ENCODE measurements at places on chromosomes 5 and 9.

- DNase-seq, result no peak
Measured at GRCh38 chr9:112555844-112556482, 69.3 kb downstream of the KIAA1958 start.

- no peak for DNase-seq
Measured at GRCh38 chr5:142814122-142814521, 43.9 kb downstream of the ARHGAP26 start.

DNA sequence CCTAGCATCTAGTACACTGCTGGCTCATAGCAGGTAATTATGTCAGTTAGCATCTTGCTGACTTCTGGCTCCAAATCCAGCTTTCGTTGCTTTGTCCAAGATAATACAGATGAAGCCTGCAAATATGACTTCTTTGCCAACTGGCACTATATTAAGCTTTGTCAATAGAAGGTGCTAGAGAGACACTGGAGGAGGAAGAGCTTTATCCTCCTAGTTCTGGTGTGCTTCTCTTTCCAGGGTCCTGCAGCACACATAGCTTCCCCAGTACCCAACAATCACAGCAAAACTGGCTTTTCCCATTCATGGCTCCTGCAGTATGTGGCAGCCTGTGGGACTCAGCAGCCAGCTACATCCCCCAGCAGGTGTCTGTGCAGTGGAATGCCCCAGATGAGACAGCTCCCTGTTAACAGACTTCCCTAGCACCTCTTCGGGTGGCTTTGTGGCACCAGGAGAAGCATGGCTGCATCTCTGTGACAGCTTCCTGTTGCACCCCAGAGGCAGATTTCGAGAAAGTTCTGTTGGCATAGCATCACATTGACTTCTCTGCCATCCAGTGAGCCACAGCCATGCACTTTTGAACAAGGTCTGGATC, 147.8 kb downstream of the OXCT1 start:
- peak; percentile 3 for DNase-seq

GRCh38 chr5:107285772-107286171, 385.0 kb downstream of the EFNA5 start:
- DNase-seq, result no peak

DNA sequence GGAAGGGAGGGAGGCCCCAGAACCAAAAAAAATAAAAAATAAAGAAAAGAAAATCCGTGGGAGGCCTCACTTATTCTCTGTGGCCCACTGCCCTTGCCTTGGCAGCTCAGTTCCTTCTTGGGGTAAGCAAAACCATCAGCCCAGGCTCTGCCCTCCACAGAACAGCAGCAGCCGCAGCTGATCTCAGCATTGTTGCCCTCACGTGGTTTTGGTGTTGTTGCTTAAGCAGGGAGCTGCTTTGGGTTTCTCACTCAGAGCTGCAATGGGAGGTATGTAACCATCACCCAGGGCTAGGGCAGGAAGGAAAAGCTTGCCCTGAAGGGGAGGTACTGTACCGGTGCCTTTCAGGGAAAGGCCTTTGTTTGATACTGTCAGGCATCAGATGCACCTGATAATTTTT, 374.7 kb upstream of the WWC1 start:
- peak; percentile 71 for DNase-seq

DNA sequence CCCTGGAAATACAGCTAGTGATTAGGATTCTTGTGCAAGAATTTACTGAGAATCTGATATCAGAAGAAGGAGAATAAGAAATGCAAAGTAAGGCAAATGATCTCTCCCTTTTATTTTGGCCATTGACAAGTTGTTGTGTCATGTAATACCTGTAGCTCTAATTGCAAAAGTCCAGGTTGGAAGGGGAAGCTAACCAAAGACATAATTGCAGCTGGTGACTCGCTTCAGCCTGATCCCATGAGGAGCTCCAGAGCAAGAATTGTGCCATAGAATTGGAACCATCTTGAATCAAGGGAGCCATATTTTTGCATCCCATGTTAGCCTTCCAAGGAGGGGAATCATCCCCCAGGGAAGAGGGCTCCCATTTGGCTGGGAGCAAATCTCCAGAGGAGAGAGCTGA, 149.6 kb upstream of the MOCS2 start:
- no peak for DNase-seq

- DNase-seq, result no peak
Measured at GRCh38 chr9:19138084-19138483, 10.8 kb upstream of the PLIN2 start.

DNA sequence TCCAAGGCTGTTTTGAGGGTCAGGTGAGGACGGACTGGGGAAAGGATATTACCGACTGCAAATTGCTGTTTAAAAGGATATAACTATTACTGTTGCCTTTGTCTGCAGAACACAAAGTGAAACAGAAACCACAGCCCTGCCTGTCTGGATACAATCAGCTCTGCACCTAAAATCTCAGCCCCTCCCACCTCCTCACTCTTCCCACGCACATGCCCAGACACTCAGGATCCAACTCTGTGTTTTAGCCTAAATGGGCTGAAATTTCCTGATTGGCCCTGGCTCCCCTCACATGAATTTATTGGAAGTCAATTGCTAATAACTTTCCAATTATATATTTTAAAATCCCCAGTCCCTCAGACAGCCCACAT, 176.3 kb upstream of the PPP1R26 start:
- no peak for DNase-seq

DNA sequence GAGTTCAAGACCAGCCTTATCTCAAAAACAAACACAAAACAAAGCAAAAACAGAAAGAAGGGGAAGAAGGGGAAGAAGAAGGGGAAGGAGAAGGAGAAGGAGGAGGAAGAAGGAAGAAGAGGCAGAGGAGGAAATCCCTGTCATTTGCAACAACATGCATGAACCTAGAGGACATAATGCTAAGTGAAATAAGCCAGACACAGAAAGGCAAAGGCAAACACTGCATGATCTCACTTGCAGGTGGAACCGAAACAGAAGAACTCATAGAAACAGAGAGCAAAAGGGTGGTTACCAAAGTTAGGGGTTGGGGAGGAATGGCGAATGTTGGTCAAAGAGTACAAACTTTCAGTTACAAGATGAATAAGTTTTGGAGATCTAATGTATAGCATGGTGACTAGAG, 135.4 kb downstream of the UGCG start:
- no peak for DNase-seq

DNA sequence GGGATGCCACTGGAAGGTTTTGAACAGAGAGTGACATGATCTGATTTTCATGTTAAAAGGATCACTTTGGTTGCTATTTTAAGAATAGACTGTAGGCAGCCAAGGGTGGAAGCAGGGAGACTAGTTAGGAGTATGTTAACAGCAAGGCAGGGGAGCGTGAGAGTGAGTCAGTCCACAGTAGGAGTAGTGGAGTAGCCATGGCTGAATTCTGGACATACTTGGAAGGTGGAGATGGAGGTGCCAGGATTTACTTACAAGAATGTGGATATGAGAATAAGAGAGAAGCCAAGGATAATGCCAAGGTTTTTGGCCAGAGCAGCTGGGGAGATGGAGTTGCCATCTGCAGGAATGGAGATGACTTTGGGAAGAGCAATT, 118.8 kb downstream of the GALNT10 start:
- DNase-seq, result peak; percentile 66

- no peak for DNase-seq
Measured at GRCh38 chr9:27157097-27157496, 48.1 kb downstream of the TEK start.

DNA sequence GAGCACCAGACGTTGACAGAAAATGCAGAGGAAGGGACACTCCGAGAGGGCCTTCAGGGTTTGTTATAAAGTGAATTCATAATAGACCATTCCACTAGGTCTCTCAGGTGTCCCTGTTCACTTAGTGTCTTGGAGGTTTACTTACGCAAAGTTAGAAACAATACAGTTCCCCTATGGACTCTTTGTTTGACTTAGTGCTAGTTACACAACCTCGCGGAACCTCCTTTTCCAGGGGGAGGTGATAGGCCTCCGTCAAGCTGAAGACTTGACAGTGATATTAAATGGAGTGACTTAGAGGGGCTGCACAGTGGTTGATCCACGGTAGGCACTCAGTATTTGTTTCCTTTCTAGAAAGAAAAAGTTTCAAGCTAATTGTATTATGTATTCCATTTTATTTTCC, 1.3 kb downstream of the CCT5 start:
- no peak for DNase-seq

DNA sequence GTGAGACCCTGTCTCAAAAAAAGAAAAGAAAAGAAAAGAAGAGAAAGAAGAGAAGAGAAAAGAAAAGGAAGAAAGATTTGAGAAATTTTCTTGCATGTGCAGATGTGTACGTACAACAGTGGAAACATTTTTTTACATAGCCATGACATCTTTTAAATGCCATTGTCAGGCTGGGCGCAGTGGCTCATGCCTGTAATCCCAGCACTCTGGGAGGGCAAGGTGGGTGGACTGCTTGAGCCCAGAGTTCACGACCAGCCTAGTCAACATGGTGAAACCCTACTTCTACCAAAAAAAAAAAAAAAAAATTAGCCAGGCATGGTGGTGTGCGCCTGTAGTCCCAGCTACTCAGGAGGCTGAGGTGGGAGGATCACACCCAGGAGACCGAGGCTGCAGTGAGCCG, 6.6 kb downstream of the LMAN2 start:
- DNase-seq, result no peak

DNA sequence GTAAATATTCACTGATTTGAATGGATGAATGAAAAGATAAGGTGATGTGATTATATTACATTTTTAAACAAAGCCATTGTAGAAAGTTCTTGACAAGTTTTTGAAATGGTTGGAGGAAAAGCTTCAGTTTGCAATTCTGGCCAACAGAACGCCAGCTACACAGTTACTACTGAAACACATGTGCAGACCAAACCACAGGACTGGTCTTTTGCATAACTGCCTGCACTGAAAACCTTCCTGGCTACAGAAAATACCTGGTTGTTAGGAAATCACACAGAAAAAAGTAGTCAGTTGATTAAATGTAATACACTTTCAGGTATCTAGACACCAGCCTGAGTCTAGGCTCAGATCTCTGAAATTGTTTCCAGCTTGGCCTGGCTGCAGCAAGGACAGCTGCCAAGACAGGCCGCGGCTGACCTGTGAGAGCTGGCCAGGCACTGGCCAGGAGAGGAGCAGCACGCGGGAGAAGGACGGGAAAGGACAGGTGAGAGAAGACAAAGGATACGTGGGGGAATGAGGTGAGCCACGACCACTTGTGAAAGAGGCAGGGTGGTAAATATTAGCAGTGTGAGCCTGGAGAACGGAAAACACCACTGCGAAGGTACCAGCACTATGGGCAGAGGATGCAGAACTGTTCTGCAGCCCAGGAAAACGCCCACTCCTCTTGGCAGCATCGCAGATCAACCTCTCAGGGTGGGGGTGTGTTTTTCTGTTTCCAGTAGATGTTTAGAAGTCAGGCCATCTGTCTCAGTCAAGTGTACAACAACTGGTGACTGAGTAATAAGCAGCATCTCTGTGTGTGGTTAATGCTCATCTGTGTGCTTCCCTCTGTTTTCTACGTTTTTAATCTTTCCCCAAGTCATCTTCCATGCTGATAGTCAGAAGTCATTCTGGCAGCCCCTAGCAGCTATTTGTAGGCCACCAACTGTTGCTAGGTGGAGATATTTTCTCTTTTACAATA, 137.4 kb downstream of the SCAMP1 start:
- DNase-seq, result no peak

- DNase-seq, result no peak
Measured at GRCh38 chr9:94771096-94771495, 44.6 kb downstream of the AOPEP start.

GRCh38 chr5:166708291-166708690, 1583.2 kb upstream of the WWC1 start:
- DNase-seq, result peak; percentile 82

DNA sequence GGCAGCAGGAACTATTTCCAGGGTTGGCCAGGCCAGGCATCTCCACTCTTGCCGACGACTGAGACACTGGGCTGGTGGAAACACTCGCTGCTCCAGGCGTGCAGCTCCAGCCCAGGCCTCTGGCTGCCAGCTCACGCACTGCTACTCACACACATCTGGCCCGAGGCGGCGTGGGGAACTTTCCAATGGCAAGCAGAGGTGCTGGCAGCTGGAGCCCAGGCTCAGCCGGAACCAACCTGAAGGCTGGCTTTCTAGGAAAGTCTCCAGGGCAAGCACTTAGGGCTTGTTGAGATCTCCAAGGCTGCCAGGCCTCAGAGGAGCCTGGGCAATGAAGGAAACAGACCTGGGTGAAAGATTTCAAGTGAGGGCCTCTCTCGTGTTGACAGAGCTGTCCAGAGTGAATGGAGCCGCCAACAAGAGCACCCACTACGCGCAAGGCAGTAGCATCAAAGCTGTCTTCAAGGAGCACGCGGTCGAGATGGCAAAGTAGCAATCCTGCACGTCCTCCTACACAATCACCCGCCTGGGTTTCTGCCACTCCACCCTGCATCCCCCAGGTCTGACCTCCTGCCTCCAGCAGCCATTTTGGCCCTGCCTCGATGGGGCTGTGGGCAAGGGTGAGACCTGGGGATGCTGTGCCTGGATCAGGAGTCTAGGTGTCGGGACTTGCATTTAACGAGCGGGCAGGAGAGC, 14.4 kb downstream of the SH3PXD2B start:
- no peak for DNase-seq

DNA sequence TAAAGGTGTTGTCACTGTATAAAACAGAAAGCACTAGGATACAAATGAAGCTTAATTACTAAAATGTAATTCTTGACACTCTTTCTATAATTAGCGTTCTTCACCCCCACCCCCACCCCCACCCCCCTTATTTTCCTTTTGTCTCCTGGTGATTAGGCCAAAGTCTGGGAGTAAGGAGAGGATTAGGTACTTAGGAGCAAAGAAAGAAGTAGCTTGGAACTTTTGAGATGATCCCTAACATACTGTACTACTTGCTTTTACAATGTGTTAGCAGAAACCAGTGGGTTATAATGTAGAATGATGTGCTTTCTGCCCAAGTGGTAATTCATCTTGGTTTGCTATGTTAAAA, 43.8 kb downstream of the NDFIP1 start:
- no peak for DNase-seq

- DNase-seq, result no peak
Measured at GRCh38 chr5:127344931-127345330, 54.3 kb downstream of the MEGF10 start.

GRCh38 chr5:142683881-142684505, 1.9 kb downstream of the FGF1 start:
- no peak for DNase-seq

GRCh38 chr5:168941901-168942300, 359.0 kb downstream of the SLIT3 start:
- no peak for DNase-seq

DNA sequence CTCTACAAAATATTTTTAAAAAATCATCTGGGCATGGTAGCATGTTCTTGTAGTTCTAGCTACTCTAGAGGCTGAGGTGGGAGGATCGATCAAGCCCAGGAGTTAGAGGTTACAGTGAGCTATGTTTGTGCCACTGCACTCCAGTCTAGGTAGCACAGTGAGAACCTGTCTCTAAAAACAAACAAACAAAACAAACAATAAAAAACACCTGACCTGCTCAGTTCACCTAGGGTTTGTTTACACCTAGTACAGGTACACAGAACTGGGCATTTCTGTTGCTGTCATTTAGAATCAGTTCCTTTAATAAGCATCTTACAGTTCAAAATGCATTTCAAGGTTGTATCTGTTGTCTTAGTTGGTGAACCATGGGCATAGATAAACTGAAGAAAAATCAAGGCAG, 95.3 kb downstream of the MEGF10 start:
- no peak for DNase-seq

DNA sequence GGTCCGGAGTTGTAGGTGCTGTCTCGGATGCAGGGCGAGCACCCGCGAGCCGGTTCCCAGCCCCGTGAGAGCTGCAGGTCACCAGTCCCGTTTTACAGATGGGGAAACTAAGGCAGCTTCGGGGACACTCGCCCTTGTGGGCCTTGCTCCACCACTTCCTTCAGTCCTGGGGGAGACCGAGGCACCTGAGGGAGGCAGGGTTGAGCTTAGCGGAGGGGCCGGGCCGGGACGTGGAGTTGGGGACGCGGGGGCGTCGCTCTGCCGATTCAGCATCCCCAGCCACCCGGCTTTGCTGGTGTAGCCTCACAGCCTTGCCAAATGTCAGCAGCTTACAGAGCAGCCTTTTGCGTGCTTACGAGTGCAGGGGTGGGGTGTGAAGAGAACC, 530 bp downstream of the BBLN start:
- no peak for DNase-seq

Measured in fibroblast of skin of right quadriceps (primary cell).